AG10803 (cell line): ENCODE measurements at places on chromosomes 5 and 9.

DNA sequence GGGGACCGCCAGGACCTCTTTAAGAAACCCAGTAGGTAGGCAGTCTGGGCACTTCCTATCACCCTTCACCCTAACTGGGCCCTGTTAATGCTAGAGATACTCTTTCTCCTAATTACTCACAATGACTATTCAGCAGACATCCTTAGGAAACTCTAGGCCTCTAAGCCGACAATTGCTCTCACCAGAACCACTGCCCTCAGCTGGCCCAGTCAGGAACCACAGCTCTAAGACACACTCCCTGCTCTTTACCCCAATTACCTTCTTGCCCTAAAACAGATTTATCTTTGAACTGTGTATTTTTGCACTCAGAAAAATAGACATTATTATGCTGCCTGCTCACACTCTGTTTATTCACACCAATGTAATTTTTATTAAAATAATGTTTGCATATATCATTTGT, 432.6 kb upstream of the SLC30A5 start:
- DNase-seq = peak; percentile 26

DNA sequence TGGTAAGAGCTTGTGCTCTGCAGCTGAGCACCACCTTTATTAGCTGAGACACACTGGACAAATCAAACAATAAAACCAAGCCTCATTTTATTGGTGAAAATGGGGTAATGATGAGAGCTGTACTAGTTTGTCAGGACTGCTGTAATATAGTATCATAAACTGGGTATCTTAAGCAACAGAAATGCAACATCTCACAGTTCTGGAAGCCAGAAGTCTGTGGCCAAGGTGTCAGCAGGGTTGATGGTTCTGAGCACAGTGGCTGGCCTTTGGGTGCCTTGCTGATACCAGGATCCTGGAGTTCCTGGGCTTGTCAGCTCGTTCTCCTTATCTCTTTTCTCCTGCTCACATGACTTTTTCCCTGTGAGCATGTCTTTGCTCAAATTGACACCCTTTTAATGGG, 513.1 kb downstream of the IRX1 start:
- no peak for DNase-seq

DNA sequence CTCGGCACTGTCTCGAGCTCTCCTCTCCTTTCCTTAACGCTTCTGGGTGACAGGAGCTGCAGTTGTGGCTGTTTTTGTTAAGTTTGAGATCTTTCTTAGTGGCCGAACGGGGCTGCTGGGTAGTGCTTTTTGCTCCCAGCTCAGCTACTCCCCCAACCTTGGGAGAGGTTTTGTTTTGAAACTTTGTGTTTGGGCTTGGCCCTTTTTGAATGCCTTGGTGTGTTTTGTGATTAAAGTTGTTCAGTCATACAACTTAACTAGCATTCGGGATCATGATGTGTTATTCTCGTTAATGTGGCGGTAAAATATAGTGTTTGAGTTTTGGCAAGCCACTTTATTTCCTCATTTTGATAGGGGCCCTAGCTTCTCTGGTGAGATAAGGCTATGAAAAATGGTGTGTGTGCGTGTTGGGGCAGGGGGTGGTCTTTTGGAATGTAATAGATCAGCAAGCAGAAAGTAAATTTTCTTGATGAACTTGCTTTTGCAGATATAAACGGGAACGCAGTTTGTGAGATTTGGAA, 1.1 kb downstream of the KDM3B start:
- DNase-seq = peak; percentile 53

- no peak for DNase-seq
These were observed 752.9 kb upstream of the SEMA6A start for GRCh38 chr5:117327511-117327910.

DNA sequence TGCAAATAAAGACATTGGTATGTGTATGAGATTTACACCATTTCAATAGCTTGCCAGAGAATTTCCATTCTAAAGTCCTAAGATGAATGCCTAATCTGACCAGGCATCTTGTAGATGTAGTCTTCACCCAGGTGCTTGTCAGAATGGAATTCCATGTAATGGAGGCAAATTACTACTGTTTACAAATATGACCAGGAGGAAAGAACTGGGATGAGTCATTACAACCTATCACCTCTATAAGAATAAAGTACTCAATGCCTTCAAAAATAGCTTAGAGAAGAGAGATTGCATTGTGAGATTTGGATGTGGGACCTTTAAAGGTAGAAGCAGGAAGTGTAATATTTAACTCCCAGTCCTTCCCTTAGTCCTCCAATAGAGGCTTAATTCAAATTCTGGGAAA, 507.0 kb upstream of the PTGER4 start:
- DNase-seq = no peak

GRCh38 chr5:131324303-131324702, 60.5 kb downstream of the CDC42SE2 start:
- peak; percentile 39 for DNase-seq

GRCh38 chr9:78578072-78578471, 281.1 kb downstream of the PSAT1 start:
- DNase-seq = peak; percentile 72

DNA sequence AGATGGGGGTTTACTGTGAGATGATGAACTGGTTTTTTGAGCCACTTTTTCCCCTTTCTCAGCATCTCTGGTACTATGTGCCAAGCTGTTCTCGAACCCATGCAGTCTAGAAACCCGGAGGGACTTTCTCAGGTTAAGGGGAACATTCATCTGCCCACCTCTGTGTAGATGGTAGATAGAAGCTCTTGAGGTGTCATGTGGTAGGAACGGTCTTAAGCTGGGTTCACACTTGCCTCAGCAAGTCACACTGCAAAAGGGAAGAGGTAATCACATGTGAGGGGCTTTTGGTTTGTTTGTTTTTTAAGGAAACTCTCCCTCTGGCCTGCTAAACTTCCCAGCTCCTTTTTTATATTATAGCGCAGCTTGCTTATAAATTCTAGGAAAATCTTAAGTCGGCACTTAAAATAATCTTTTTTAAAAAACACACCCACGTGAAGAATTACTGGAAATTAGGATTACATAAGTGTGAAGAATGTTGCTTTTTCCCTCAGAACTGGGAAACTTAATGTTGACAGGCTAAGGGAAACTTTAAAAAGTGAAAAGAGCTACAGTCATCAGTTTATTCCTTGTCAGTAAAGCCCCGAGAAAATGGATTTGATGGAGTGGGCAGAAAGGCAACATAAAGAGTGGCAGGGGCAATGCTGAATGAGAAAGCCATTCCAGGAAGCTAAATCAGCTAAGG, 430.3 kb downstream of the ARHGEF28 start:
- no peak for DNase-seq

- no peak for DNase-seq
These were observed 102.0 kb downstream of the CARTPT start for GRCh38 chr5:71821029-71821428.

GRCh38 chr5:115557667-115558387, 13.3 kb upstream of the FEM1C start:
- peak; percentile 17 for DNase-seq

DNA sequence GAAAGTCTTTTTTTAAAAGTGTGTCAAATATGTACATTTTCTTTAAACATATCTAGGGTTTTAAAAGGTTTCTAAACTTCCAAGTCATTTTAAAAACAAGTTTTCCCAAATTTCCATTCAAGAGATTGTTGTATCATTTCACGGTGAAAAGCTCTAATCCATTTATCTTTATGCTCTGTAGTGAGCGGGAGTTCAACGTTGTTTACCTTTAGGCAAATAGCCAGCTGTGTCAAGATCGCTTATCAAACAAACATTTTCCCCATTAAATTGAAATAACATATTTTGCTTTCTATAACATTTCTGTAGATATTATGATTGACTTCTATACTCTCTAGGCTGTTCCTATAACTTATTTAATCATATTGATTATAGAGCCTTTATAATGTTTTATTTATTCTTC, 75.1 kb downstream of the CTSL start:
- DNase-seq = no peak

DNA sequence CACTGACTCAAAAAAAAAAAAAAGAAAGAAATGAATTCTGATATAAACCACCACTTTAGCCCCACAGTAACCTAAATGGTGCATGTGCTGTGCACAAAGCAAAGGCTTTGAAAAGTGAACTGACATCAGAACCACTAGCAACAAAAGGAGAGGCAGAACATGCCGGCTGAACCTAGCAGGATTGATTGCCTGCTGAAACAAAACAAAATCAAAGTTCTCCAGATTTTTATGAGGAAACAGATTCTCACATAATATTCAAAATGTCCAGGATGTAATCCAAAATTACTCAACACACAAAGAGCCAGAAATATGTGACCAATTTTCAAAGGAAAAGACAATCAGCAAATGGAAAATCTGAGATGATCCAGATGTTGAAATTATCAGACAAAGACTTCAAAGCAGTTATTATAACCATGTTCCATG, 37.9 kb downstream of the UBTD2 start:
- peak; percentile 46 for DNase-seq

DNA sequence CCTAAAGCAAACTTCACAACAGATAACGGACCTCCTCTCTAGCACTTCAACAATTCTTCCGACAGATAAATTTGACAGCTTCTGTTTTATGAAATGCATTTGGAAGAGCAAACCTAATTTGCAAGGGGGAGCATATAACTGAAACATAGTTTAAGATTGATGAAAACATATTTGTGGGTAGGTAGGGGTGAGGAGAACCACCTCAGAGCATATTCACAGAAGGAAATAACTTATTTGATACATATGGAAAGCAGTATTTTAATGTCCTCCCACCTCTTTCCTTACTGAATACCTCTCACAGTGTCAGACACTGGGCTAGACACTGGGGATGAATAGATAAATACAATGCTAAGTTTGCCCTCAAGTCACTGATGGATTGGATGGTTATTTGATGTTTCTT, 384.8 kb downstream of the MAT2B start:
- no peak for DNase-seq

GRCh38 chr9:32571969-32572899, 725 bp downstream of the NDUFB6 start:
- peak; percentile 67 for DNase-seq

DNA sequence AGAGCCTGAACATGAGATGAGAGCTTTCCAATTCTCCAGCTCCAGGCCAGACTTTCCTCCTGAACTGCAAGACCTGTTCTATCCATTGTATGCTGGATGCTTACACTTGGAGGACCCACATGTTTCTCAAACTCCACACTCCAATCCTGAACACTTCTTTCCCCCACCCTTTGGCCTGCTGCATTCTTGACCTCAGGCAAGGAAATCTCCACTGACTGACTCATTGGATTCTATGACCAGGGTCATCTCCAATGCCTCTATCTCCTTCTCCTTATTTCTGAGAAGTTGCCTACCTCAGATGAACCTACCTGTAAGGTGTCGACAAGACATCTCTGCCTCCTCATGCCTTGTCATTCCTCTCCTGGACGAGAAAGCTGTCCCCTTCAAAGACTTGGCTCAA, 153.6 kb downstream of the CRB2 start:
- no peak for DNase-seq

DNA sequence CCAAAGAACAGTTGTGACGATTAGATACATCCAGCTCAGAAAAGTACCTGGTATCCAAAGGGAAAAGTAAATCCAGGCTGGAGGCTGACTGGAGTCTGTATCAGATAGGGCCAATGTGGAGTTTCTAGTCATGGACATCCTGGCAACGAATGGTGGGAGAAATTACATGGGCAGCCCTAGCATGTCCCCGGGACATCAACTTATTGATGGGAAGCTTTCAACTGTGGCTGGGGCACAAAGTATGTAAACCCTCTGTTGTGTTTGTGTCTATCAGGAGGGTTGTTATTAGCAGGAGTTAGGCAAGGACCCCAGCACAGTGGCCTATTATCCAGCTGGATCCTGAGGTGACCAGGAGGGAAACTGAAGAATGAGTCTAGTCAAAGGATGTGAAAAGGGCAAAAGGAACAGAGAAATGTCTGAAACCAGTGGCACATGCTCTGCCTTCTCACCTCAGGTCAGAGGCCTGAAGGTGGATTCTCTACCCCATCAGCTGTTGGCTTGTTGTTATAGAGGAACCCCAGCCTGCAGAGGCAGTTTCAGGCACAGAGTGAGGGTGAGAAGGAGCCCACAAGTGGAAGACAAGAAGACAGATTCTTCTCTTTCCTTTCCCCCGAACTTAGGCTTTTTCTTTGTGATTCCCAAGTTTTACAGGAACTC, 19.9 kb downstream of the IFNW1 start:
- DNase-seq = no peak

GRCh38 chr9:127126971-127127370, 4.5 kb upstream of the ANGPTL2 start:
- DNase-seq = no peak

GRCh38 chr9:4530375-4530774, 40.1 kb downstream of the SLC1A1 start:
- DNase-seq = no peak

- DNase-seq = peak; percentile 51
These were observed 144.5 kb downstream of the UNC13B start for GRCh38 chr9:35306283-35306682.

DNA sequence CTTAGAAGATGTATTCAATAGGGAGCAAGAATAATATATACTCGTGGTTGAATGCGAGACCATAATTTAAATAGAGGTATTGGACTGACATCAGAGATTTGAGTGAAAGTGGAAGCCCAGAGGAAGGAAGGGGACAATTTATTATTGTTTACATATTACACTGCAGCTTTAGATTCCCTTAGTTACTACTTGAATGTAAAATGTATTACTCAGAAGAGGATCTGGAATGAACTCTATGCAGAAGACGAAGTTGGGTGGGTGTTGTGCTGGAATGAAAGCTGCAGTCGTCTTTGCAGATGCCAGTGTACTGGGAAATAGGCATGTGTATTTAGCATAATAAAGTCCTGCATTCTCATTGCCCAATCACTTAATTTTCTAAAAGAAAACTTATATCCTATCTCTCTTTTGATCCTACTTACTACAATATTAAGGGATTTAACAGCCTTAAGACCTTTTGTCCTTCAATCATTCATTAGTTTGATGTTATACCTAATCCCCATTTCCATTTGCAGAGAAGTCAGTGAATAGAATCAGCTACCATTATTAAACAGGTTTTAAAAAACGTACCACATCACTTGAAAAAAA, 570.7 kb upstream of the WWC1 start:
- peak; percentile 93 for DNase-seq

DNA sequence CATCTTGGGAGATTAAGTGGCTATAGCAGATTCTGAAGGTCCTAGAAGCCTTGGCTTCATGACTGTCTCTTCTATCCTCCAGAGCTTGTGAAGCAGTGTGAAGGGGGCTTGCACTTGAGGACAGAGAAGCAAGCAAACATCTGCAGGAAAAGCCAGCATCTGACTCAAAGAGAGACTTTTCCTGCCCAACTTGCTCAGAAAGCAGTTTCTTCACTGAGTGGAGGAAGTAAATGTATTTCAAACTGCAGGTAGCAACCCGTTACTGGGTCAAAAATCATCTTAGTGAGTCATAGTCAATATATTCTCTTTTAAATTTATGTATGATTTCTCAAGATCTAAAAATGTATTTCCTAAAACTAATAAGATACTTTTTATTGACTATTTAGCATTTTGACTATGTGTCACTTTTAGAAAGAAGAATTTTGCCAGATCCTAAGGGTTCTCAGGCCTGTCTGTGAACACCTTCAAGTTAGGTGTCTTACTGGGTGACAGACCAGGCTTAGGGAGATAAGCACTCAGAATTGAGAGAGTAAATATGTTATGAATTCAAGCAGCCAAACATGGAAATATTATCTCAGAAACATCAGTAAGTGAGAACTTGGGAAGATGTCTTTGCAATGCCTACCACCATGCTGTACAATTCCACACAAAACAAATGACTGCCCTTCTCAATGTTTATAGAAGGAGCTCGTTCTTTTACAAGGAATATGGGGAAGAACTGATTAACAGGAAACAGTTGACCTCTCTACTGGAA, 72.6 kb upstream of the DMAC1 start:
- DNase-seq = no peak
